A172 (cell line): ENCODE measurements at places on chromosomes 16 and 17.
A peak's percentile ranks its signal among the peaks of the same experiment; 100 is the strongest.

DNA sequence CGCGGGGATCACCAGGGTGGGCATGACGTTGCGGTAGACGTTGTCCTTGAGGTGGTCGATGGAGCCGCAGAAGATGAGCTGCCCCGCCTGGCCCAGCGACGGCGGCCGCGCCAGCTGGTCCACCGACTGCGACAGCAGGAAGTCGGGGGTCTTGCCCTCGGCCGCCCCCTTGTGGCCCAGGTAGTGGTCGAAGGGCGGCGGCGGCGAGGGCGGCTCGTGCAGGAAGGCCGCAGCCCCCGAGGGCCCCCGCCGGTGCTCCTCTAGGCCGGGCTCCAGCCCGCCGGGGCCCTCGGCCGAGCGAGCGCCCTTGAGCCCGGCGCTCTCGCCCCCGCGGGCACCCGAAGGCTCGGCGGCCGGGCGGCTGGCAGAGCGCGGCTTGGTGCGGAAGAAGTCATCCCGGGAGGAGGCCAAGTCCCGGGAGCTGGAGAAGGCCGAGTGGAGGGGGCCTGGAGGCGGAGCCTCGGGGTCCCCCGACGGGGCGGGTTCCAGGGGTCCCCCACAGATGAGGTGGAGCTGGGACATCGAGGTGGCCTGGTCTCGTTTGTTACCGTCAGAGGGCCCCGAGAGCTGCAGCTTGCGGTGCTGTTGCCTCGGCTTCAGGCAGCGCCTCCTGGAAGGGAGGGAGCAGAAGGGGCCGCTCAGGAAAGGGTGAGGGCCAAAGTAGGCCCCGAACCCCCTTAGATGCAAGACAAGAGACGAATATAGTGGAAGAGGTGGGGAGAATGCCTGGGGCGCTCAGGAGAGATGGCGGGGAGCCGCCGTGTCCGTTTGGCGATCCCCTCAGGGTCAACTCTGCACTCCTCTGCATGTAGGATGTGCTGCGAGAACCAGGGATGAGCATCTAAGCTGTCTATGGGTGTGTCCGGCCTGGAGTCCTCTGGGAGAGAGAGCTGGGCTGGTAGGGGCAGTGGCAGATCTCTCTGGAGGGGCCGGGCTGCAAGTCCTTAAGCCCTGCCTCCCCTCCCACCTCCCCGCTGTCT is 8.8 kb downstream of the FAM171A2 start:
- no peak for DNase-seq

GRCh38 chr16:53212893-53213223 is 158.1 kb downstream of the CHD9 start:
- no peak for DNase-seq

- DNase-seq: no peak
These were observed 1.7 kb downstream of the CYTH1 start for GRCh38 chr17:78780335-78780734.

GRCh38 chr16:82796047-82796446 is 169.3 kb downstream of the CDH13 start:
- no peak for DNase-seq

DNA sequence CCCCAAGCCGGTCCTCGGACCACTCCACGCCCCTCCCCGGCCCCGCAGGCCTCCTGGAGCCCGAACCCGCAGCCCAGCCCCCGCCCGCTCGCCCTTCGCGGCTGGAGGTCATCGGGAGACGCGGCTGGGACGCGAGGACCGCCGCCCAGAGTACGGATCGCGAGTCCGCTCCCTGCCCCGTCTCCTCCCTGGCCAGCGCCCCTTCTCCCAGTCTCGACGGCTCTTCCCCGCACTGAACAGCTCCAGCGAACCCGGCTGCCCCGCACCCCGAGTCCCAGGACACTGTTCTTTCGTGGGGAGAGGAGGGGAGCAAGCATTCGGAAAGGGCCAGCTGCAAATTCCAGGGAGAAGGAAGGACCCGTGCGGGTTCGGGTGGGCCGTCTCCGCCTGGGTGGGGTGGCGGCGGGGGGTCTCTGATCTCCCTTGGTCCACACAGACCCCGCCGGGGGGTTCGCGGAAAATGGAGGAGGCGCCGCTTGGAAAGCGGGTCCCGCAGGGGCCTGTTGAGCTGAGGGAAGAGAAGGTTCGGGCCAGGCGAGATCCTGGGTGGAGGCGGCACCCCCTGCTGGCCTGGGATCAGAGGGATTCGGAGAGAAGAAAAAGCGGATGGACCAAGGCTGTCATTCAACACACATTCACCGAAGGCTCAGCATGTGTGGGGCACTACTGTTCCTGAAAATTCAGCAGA is 632 bp upstream of the RTN4RL1 start:
- DNase-seq: peak; percentile 71

GRCh38 chr17:36888236-36888951 is 48.9 kb upstream of the LHX1 start:
- DNase-seq: no peak

DNA sequence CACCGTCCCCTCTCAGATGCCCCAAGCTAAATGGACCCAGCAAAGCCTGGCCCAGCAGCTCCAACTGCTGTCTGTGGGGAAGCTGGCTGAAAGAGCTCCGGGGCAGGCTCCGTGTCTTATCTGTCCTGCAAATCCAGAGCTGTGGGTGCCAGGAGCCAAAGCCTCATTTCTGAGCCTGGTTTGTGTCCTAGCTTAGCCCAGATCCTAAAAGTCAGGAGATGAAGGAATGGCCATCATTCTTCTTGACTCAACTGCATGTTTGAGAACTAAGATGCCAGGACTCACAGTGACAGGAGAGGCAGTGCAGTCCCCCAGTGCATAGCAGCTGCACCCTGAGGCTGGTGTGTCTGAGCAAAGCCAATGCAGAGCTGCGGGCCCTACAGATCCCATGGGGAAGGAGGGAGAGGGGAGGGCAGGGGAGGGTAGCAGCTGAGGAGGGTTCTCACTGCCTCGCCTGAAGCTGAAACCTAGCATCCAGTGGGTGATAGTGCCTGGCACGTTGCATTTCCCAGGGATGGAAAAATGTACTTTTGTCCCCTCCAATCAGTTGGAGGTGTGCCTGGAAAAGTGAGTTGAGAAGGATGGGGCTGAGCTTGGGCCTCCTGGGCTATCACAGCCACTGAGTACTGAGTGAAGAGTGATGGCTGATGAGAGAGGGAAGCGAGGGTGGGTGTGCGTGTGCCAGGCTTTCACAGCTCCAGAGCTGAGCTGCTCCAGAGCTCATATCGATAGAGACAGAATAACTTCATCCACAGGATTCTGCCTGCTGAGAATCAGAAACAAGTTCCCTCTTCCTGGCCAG is 24.5 kb upstream of the CD300E start:
- no peak for DNase-seq

DNA sequence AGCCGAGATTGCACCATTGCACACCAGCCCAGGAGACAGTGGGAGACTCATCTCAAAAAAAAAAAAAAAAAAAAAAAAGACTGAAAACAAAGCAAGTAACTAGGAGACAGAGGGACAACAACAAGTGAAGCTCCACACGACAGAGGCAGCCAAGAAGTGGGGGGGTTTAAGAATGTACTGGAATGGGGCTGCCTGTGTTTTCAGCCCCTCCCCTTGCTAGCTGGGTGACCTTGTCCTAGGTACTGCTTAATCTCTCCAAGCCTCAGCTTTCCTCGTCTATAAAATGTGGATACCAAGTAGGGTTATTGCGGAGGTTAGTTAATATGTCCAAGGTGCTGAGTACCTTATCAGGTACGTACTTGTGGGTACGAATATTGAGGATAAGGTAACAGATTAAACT is 163.8 kb upstream of the CACNG5 start:
- no peak for DNase-seq
